ENCODE measurements at places on chromosomes 16 and 17.

- no peak for DNase-seq
Observed at GRCh38 chr16:67562526-67562917, at the start of gene CTCF. Gene CTCF, plus strand, starts transcription at chr16:67562526. Its CDS starts 48,307 bp downstream, at chr16:67610833.

- no peak for DNase-seq
Observed at GRCh38 chr16:46918905-46919792, 35.0 kb downstream of the GPT2 start.

DNA sequence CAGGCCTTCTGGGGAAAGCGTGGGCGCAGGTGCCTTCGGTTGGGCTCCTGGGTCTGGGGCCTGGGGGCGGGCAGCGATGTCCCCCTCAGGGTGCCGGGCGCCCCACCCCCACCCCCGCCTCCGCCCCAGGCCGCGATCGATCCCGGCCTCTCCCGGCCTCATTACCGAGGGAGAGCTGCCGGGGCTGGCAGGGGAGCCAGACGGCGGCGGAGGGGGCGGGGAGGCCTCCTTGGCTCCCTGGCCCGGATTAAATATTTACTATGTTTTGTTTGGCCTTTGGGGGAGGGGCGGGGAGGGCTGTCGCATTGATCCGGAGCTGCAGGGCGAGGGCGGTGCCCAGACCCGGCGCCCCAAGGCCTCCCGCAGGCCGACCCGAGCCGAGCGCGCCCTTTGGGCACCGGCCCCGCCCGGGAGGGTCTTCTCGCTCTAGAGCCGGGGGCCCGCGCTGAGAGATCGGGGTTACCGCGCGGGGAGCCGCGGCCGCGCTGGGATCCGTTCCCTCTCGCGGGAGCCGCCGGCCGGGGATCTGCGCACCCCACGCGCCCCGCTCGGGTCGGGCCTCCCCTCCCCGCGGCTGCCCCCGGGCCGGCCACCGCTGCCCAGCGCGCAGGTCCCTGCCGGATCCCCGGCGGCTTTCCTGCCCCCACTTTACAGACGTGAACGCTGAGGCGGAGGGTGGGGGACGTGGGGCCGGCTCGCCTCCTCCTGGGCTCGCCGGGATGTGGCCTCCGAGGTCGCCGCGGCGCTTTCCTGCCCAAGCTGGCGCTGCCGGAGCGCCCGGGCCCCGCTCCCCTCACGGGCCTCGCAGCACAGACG is 27.0 kb downstream of the RTN4RL1 start:
- DNase-seq: no peak

DNA sequence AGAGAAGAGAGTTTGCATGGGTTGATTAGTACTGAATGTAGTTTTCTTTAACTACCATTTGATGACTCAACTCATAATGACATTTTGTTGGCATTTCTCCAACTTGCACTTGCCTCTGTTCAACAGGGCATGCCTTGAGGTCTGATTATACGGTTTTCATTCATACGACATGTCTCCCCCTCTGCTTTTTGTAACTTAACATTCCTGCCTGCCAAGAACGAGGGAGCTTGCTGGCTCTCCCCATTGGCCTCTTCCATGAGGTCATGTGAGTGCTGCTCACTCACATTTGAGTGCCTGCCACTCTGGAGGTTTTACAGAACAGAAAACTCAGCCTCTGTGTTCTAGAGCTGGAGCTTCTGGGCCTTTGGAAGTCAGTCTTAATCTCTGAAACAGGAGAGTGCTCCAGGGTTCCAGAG is 19.7 kb downstream of the MAP2K6 start:
- DNase-seq: no peak

GRCh38 chr17:2883544-2884213 is 87.4 kb downstream of the RAP1GAP2 start:
- DNase-seq: no peak

DNA sequence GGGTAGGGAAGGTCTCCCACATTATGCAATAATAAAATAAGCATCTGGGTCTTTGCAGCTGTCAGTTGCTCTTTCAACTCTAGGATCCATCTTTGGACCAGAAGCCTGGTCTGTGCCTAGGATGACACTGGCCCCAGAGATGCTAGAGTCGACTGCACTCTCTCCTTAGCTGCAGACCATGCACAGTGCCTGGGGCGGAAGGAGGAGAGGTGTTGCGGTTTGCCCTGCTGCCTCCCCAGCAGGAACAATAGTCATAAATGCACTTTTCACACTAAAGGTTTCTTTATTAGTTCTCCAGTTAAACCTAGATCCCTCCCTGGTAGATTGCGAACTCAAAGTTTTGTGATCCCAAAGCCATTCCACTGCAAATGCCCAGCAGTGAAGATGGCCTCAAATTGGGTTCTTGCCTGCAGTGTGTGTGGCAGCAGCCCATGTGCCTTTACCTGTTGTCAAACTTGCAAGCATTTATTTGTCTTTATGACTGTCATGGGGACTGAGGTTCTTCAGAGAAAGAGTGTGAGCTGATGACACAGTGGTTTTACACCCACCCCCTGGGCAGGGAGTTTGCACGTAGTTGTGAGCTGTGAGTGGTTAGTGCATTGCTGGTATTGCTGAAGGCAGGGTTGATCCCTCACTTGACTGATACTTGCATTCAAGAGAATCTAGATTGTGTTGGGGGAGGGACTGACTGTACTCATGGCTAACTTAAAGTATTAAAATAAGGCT is 10.3 kb downstream of the ATXN1L start:
- DNase-seq: no peak

DNA sequence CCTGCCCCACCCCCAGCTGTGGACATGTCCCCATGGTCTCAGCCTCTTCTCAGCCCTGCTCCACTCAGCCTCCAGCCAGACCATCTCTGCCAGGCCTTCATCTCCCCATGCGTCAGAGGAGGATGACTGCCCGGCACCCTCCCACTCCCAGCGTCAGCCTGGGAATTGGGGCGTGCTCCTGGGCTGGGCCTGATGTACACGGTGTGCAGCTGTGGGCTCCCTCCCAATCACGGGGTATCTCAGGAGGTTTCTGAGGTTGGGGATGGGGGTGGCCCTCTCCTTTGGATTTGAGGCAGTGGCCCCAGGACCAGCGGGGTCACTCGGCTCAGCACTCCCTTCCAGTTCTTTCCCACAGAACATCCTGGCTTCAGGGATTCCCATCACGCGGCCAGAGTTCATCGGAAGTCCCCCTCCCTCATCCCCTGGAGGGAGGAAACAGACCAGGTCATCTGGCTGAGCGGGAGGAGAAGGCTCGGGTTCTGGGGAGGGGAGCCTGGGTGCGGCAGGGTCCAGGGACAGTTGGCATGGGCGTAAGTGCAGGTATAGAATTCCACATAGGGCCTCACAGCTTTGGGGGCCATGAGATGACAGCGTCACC is 36.9 kb downstream of the SOCS3 start:
- DNase-seq: no peak

- no peak for DNase-seq
Observed at GRCh38 chr17:49414271-49414621, 436 bp downstream of the PHB1 start.

DNA sequence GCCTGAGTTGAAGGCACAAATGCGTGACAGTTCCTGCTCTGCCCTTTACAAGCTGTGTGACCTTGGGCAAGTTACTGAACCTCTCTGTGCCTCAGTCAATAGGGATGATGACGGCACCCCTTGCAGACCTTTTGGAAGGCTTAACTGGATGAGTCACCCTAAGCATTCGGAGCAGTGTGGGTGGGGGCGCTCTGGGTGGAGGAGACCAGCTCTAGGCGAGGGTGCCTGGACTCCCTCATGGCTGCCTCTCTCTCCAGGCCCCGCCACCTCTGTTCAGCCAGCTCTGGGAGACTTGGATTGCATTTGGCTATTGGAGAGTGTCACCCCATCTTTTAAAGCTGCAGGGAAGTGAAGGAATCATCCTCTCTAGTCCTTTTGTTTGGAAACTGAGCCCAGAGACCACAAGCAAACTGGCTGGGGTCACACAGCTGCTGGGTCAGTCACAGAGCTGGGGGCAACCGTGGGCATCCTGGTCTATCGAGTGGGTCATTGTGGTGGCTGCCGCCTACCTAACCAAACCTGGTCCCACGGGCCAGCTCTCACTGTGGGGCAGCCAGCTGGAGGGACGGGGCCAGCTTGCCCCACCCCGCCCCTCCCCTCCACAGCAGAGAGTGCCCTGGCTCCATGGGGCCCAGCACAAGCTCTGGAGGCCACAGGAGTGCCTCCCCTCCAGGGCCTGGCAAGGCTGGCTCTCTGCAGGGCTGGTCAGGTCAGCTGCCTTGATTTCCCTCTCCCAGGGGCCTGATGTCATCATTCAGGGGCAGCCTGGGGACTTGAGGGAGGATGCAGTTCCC is 20.2 kb upstream of the GSE1 start:
- DNase-seq: no peak

DNA sequence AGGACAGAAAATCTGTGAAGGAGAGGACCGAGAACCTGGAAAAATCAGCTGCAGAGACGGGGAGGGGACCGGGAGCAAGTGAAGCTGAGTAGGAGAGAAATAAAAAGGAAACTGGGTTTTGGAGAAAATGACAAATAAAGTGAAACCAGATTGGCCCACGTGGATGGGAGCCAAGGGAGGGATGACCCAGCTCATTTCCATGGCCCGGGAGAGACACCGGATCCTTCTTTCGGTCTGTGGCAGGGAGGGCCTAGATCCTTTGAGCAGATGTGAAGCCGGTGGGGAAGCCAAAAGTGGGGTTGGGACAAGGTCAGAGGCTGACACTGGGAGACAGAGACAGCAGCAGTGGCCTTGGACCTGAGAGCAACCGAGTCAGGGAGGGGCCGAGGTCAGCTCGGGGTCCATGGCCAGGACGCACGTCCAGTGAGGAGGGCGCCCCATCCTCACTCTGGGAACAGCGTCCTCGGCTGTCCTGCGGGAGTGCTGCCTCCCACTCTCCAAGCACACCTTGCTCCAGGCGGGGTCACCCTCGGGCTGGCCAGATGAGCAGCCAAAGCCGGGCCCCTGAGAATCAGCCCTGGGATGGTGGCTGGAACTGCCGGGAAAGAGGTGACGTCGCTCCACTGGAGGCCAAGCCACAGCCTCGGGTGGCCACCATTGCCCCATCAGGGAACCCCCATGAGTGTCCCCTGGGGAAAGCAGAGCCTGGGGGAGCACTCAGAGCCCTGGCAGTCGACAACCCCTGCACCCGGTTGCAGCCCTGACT is 50.8 kb upstream of the CDR2 start:
- peak; percentile 56 for DNase-seq

GRCh38 chr17:74453665-74454196 is 12.7 kb upstream of the CD300A start:
- no peak for DNase-seq

DNA sequence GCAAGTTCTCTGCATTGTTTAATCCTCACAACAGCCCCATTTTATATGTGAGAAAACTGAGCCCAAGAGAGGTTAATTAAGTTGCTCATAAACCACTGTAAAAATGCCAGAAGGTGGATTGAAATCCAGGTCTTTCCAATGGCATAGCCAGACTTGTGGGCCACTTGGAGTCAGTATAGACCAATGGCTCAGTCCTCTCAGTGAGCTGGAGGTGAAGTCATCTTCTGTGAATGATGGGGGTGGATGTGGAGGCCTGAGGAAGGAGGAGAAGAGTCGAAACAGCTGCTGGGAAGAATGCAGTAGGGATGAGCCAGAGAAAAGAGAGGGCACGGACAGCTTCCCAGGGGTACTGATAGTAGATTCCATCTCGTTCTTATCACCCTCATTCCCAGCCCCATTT is 213.4 kb downstream of the SOX9 start:
- no peak for DNase-seq

GRCh38 chr16:19935694-19936093 is 51.0 kb upstream of the GPRC5B start:
- DNase-seq: no peak

- DNase-seq: no peak
Observed at GRCh38 chr17:79242873-79243602, 168.4 kb downstream of the ENGASE start.

DNA sequence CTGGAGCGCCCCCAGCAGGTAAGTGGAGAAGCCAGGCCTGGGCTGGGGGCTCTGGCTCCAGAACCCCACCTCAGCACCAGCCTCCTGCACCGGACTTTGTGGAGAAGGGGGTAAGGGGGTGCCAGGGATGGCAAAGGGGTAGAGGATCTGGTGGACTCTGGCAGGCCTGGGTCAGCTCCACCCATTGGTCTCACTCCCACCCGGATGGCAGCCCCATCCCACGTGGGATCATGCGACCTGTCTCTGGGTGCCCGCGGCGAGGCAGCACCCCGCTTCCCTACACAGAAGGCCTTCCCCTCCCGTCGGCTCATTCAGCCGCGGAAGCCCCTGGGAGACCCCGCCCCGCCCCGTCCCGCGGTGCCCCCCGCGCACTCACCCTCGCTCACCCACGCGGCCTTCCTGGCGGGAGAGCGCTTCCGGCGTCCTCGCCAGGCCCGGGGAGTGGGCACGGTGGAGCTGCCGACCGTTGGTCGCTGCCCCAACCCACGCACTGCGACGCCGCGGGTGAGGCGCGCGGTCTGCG is 498 bp upstream of the PLEKHG4 start:
- no peak for DNase-seq

GRCh38 chr16:61818850-61819249 is 217.4 kb downstream of the CDH8 start:
- DNase-seq: no peak

DNA sequence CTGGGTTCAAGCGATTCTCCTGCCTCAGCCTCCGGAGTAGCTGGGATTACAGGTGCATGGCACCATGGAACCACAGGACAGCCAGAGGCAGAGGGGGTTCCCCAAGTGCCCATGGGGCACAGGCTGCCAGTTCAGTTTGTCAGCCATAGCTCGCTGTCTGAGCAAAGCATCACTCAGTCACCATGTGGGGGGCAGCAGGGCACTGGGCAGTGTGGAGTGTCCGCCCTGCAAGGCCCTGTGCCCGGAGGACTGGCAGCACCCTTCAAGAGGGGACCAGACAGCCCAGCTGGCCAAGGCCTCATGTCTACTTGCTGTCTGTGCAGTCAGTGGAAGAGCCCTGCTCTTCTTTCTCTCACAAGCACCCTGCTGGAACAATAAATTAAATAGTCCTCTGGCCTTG is 6.4 kb downstream of the ALYREF start:
- DNase-seq: no peak

GRCh38 chr17:44039829-44040635 is 25.3 kb upstream of the TMEM101 start:
- no peak for DNase-seq

GRCh38 chr17:50630524-50631194 is 4.0 kb upstream of the ABCC3 start:
- DNase-seq: no peak

GRCh38 chr17:49911719-49912118 is 57.3 kb upstream of the DLX4 start:
- DNase-seq: no peak

DNA sequence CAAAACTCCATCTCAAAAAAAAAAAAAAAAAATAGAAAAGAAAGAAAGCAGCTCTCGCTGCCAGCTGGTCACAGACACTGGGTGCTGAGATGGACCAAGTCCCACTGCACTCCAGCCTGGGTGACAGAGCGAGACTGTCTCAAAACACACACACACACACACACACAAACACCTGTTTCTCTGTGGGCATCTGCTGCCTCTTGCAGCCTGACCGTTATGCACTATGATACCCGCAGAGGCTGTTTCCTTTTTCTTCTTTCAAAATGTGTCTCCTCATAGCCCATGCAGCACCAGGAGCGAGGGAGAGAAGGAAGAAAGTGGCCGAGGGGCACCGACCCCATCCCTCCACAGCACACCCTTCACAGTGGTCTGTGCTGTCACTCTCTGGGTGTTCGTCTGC is 36.9 kb upstream of the KLHDC4 start:
- DNase-seq: no peak
